ENCODE measurements at places on chromosomes 7 and 10.
A peak's percentile ranks its signal among the peaks of the same experiment; 100 is the strongest.

GRCh38 chr10:103467406-103467805 is 8.7 kb upstream of the CALHM1 start:
- no peak for DNase-seq

DNA sequence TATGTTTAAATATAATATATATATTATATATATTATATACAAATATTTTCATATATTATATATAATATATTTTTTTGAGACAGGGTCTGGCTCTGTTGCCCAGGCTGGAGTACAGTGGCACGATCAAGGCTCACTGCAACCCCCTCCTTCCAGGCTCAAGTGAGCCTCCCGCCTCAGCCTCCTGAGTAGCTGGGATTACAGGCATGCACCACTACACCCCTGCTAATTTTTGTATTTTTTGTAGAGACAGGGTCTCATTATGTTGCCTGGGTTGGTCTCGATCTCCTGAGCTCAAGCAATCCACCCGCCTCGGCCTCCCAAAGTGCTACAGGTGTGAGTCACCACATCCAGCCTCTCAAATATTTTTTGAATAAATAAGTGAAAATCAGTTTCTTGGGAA is 215.5 kb downstream of the GATA3 start:
- DNase-seq: no peak

DNA sequence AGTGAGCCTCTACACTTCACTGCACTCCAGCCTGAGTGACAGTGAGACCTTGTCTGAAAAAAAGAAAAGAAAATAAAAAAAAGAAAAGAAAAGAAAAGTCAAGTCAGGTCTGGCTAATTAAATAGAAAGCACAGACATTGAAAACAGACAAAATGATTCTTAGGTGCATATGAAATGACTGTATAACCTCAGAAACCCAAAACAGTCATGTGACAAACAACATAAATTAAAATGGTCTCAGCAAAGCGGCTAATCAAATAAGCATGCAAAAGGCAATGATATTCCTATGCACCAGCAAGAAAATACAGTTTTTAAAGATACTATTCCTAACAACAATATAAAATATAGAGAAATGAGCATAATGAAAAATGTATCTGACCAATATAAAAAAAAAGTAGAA is 38.3 kb downstream of the LRRC20 start:
- no peak for DNase-seq

DNA sequence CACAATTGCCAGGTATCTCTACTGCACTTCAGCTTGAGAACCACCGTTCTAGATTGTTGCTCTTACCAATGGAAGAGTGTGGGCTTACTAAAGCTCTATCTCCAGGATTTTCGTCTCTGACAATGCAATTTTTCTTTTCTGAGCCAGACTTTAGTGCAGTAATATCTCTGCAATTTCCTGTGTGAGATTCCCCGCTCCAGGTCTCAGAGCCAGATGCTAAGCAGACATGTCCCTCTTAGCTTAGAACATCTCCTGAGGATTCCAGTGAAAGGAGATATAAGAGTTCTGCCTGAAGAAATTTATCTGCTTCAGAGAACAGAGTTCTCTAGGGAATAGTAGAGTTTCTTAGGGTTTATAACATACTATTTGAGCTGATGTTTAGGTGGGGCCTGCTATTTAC is 82.0 kb downstream of the SND1 start:
- no peak for DNase-seq

- no peak for DNase-seq
These were observed 49.3 kb upstream of the IL6 start for GRCh38 chr7:22677680-22678079.

DNA sequence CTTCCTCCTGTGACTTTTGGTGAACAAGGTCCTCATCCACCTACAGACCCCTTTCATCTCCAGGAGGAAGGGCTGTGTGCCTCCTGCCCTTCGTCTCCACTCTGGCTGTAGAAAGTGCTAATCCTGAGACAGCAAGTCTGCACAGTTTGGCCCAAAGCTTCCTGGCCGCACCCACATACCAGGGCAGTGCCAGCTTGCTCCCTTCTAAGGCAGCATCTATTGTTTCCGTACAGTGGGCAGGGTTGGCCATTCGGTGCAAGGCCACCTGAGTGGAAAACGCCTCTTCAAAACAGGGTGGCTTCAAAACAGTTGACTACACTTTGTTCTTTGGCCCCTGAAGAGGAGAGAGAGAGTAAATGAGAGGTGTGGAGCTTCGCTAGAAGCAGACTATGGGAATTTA is 134.1 kb upstream of the KLF14 start:
- DNase-seq: no peak

DNA sequence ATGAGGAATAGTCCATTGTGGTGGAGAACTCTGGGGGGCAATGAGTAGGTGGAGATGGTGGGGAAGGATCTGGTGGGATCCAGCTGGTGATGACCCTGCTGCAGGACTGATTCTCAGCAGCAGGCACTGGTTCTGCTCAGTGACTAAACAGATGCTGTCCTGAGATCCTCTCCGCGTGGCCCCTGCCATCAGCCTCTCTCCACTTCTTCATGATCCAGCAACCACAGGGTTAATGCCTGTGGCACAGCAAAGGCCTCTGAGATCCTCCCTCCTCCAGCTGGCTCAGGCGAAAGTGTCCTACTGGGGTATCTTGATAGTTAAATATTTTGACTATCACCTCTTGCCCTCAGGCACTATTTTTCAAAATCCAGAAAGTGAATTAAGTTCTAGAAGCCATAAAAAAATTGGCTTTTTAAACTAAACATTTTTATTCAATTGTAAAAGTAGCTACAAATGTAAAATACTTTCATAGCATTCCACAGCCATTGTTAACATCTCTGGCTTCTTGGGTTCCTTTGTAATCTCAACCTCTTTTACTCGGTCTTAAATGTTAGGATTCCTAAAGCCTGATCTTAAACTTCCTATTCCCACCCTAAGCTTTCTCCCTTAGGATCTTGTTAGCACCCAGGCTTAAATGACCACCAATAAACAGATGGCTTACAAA is 13.1 kb downstream of the PLAU start:
- DNase-seq: no peak

GRCh38 chr7:66283003-66283920 is 78.1 kb downstream of the TPST1 start:
- DNase-seq: peak; percentile 24

DNA sequence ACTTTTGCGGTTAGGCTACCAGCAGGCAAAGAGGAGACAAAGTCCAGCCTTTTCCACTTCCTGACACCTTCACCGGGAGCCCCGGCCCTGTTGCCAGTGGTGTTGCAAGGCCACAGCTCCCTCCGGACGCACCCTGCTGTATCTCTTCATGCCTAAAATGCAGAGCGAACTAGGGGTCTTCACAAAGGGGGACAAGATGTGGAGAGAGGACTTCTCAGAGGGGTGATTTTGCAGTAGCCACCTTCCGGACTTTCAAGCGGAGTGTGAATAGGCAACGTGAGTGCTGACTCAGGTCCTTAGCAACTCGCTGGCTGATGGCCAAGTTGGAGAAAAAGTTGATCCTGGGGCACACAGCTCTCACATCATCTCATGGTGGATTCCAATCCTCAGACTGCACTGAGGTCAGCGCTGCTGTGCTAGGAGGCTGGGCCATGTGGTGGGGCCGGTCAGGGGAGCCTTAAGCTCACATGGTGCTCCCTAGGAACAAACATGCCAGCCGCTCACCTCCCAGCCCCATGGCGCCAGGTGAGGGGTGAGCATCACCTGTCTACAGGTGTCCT is 166.3 kb downstream of the LCOR start:
- peak; percentile 72 for DNase-seq

- DNase-seq: no peak
These were observed 264.4 kb upstream of the TCERG1L start for GRCh38 chr10:131575877-131576276.

DNA sequence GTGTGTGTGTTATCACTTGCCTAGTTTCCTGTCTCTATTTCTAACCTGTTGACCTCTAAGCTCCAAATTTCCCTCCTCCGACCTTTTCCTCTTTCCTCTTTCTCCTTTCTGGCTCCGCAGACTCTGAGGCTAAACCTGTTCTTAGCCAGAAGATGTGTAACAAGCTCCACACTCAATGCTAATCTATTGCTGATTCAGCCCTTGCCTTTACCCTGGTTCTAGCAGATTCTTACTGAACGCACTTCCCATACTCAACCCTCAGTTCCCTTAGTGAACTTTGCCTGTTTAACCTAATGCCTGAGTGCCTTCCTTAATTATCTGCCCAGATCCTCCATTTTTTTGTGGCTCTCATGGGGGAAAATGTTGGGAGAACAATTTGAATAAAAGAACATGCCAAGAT is 30.0 kb upstream of the SGMS1 start:
- DNase-seq: no peak

DNA sequence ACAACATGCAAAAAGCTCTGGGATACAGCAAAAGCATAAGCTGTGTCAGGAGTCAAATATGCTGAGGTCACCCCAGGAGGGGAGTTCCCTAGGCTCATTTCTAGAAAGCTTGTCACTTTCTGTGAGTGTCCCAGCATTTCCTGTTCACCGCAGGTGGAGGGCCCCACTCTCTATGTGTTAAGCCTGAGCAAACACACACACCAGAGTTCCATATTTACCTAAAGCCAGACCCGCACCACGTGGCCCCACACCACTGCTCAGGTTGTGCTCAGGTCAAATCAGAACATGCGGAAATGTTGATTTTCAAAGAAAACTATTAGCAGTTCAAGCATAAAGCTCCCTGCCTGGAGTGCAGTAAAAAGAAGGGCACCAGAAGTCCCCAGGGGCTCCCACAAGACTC is 259.6 kb upstream of the PPP2R2D start:
- no peak for DNase-seq

DNA sequence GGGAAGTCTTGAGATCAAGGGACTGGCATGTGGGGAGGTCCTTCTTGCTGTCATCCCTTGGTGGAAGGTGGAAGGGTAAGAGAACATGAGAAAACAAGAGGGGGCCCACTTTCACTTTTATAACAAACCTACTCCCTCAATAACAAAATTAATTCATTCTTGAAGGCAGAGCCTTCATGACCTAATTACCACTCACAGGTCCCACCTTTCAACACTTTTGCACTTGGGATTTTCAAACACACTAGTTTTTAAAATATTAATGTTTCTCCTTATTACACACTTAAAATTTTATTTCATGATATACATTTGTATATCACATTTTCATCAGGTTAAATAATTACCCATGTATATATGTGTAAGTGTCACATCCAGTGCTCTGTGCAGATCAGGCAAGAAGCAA is 2.0 kb downstream of the ST7 start:
- DNase-seq: no peak

- DNase-seq: no peak
These were observed 120.0 kb downstream of the SGMS1 start for GRCh38 chr10:50503661-50504320.

- DNase-seq: no peak
These were observed 493.2 kb upstream of the KLF6 start for GRCh38 chr10:4278186-4278585.

- no peak for DNase-seq
These were observed 58.7 kb upstream of the VSTM2A start for GRCh38 chr7:54483523-54483922.

GRCh38 chr10:129704786-129705525 is 237.9 kb downstream of the MGMT start:
- DNase-seq: no peak

DNA sequence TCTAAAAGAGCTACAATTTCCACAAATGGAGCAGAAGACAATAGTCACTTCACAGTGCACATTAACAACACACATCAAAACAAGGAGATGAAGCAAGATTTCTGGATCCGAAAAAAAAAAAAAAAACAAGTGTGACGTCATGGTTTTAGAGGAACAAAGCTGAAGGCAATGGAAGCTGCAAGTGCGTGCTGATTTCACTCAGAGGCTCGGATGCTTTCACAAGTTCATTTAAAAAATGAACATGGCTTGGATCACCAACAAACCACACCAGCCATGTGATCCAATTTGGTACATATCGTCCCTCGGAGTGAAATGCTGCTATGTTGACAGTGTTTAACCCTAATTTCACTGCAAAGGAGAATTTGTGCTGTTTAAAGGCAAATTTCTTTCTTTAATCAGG is 337.0 kb upstream of the PRKCQ start:
- no peak for DNase-seq

- DNase-seq: no peak
These were observed 43.6 kb downstream of the MDH2 start for GRCh38 chr7:76091506-76091905.

DNA sequence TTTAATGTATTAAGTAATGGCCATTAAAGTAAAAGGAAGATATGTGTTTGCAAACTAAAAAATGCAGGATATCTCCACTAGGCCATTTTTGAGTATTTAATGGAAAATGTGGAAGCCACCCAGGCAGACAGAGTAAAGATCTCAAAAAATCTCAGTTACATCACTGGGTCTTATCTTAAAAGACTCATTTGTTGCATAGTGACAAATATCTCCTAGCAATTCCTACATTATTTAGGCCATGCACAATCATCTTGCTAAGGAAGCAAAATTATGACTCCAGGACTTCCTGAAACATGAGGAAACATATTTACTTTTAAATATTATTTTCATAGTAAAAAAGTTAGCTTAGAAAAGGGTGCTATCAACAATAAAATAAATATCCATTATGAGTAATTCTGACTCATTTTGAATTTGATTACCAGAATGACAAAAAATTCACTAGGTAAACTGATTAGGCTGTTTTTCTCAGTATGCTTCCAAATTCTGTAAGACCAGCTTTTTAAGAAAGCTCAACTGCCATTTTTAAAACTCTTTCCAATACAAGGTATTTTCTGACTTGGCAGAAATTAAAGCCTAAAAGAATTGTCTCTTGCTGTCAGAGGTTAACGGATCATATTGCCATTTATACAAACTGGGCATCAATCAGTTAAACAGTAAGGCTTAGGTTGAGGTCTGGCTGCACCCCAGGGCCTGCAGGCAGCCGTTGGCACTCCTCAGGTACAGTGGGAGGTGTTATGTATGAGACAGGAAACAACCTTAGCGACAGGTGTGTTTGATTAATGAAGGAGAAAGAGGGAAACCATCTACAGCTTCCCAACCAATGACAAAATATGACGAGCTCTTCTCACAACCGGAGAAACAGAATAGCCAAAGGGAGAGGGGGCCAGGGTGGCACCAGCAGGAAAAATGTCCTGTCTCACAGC is 31.8 kb downstream of the PCLO start:
- no peak for DNase-seq

DNA sequence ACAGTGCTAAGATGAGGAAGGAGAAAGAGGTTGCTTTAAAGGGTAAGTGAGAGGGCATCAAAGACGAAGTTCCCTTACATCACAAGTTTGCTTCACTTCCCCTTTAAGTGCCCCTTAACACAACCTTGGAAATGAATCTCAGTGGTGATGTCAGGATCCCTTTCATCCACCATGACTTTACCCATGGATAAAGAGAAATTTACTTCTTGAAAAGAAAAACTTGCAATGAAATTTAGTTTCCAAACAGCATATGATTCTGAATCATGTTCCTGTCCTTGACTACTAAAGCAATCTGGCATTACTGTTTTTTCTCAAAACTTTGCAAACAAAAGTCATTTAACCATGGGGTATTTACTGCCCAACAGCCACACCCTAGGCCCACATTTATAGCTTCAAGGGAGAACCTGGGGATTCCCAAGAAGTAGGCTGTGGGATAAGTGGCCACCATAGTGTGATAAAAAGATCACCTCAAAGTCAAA is 135.9 kb downstream of the ITGB8 start:
- DNase-seq: no peak
